Activated T-helper 1 cell treated with Interleukin-2 at 50 U/mL for 16 hours (primary cell): ENCODE measurements at places on chromosomes 13 and 19.

- DNase-seq = peak; percentile 79
Observed at GRCh38 chr19:1248786-1249297, 459 bp downstream of the MIDN start.

DNA sequence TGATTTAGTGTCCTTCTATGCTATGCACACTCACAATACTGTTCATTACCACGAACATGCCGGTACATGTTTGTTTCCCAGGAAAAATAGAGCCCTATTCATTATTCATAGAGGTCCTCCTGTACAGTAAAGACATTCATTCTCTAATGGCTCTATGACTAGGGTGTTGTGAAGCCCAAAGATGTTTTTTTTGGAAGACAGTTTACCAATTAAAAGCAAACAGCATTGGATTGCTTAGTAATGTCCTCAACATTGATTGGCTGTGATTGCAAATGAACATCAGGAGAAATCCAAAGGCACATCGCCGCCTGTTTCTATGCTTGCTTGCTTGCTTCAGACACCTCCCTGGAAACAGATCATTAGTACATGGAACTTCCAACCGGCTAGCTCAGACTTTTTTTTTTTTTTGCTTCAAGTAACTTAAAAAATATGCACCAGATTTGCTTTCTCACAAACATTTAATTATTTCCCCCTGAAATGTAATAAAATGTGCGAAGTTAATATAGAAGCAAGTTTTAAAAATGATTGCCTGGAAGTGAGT lies 8.8 kb upstream of the GPC6 start:
- no peak for DNase-seq

- DNase-seq = no peak
Observed at GRCh38 chr13:44440046-44440608, 66.5 kb downstream of the SERP2 start.

GRCh38 chr13:24858953-24859352 lies 95.0 kb downstream of the RNF17 start:
- DNase-seq = no peak

DNA sequence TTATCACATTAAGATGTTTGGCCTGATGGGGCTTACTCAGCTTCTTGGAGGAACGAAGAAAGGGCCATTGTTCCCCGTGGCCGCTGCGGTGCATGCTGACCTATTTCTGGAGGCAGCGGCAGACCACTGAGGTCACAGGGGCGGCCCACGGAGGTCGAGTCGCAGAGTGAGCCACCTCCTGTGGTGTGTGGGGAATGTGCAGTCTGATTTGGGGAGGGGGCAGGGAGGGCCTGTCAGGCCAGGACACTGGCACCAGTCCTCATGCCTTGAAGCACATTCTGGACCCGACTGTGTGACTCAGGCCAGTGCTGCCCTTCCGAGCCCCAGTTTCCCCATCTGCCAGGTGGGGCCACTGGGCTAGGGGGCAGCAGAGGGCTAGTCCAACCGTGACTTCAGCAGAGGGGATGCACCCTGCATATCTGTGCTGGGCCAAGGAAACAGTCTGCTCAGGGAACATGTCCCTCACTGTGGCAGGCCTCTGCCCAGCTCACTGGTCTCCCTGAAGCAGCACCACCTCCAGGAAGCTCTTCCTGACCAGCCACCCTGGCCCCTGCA lies 6.3 kb downstream of the SLC7A10 start:
- DNase-seq = no peak

GRCh38 chr19:33389421-33390100 lies 16.1 kb downstream of the CEBPG start:
- DNase-seq = no peak

- no peak for DNase-seq
Observed at GRCh38 chr13:88434953-88435352, 763.8 kb downstream of the SLITRK5 start.

DNA sequence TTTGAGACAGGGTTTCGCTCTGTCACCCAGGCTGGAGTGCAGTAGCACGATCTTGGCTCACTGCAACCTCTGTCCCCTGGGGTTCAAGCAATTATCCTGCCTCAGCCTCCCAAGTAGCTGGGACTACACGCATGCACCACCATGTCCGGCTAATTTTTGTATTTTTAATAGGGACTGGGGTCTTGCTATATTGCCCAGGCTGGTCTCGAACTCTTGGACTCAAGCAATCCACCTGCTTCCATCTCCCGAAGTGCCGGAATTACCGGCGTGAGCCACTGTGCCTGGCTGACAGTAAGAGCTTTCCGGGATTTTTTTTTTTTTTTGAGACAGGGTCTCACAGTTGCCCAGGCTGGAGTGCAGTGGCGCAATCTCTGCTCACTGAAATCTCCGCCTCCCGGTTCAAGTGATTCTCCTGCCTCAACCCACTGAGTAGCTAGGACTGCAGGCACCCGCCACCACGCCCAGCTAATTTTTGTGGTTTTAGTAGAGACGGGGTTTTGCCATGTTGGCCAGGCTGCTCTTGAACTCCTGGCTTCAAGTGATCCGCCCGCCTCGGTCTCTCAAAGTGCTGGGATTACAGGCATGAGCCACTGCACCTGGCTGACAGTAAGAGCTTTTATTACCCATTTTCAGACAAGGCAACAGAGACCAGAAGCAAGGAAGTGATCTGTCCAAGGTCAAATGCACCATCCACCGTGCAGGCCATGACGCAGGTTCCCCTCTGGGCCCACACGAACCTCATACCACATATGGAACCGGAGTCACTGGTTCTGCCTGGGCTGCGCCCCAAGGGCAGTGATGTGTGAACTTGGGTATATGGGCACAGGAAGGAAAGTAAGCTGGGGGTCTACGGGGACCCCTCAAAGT lies 21.0 kb downstream of the RFX1 start:
- no peak for DNase-seq

- no peak for DNase-seq
Observed at GRCh38 chr19:49968279-49968922, 7.4 kb upstream of the SIGLEC11 start.

GRCh38 chr13:106291006-106291405 lies 244.5 kb downstream of the EFNB2 start:
- no peak for DNase-seq

GRCh38 chr13:80559944-80560343 lies 219.0 kb upstream of the SPRY2 start:
- DNase-seq = no peak

DNA sequence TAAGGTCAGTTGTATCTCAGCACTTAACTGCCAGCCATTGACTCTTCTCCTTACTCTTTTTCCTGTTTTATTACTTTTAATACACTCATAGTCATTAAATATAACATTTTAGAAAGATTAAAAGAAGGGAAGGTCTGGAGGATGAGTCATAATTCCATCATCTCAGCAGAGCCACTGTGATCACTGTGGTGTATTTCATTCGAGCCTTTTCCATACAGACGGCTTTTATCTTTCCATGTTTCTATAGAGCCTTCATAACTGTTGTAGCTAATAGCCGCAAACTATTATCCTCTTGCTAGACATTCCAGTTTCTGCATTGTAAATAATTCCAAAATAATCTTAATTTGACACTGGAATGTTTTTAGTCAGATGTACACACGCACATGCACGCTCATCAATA lies 4.7 kb upstream of the FLT1 start:
- DNase-seq = no peak

GRCh38 chr19:53047379-53047778 lies 2.8 kb downstream of the ERVV-2 start:
- DNase-seq = no peak

GRCh38 chr19:33235269-33235995 lies 9.8 kb upstream of the SLC7A10 start:
- peak; percentile 51 for DNase-seq

GRCh38 chr13:32414580-32414979 lies 13.3 kb downstream of the N4BP2L1 start:
- DNase-seq = no peak

DNA sequence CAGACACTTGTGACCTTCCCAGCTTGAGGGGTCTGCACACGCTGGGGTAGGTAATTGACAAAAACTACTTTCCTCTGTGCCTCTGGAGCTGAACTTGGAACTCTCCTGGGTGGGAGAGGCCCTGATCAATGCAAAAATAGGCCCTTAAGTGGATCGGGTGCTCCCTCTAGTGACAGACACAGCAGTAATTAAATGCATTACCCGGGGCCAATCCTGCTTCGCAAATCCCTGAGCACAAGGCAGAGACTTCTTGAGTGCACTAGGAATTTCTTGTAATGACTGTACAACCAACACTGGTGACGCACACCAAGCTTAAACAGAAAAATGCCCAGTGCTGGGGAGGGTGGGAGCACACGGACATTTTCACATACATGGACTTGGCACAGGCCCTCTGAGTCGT lies 10.6 kb upstream of the UBE2S start:
- DNase-seq = no peak

GRCh38 chr13:89755729-89756492 lies 1591.6 kb upstream of the MIR17HG start:
- no peak for DNase-seq

- no peak for DNase-seq
Observed at GRCh38 chr13:59721926-59722910, 441.5 kb downstream of the DIAPH3 start.

- DNase-seq = no peak
Observed at GRCh38 chr13:20446900-20447299, 78.8 kb downstream of the CRYL1 start.

DNA sequence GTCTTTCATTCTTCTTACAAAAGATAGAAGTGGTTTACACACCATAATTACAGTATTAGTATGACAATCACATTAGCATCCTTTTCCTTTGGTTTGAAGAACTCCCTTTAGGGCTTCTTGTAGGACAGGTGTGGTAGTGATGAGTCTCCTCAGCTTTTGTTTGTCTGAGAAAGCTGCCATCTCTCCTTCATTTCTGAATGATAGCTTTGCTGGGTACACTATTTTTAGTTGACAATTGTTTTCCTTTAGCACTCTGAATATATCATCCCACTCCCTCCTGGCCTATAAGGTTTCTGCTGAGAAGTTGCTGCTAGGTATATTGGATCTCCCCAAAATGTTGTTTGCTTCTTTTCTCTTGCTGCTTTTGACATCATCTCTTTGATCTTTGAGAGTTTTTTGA lies 39.3 kb downstream of the RASA3 start:
- no peak for DNase-seq

GRCh38 chr19:18502638-18503294 lies 19.1 kb downstream of the ELL start:
- no peak for DNase-seq

DNA sequence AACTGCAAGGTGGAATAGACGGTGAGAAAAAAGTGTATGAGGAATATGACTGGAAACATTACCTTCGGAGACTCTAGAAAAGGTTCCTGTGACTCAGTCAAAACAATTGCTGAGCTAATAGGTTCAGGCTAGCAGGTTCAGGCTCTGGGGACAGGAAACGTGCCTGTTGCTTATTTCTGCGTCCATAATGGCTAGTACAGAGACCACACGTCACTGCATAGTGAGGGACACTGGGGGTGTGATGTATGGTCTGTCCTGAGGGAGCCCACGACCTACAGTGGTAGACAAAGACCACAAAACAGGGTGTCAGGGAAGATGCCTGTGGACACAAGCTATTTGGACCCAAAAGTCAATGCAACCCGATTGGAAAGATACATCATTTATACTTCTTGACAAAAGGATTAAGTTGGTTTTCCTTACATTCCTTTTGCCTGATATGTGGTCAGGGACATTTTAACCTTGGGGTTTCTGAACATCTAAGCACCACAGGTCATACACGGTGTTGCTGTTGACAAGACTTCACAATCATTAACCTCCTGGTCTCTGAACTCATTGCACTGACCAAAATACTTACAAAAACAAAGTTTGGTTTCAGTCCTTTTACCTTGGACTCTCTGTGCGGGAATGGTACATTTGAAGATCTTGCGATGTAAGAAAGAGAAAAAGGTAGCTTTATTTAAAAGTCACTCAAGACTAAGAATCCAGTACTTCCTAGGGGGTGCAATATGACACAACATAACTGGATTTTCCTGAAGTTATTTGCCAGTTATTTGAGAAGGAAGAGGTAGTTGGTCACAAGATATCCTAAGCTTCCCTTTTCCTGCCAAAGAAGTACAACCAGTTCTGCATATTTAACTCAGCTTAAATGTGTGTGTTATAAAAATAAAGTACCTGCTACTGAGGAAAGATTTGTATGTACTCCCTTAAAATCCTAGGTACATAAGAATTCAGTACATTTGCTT lies 20.0 kb downstream of the CRYL1 start:
- DNase-seq = no peak

GRCh38 chr19:38911388-38912001 lies 491 bp downstream of the CCER2 start:
- DNase-seq = no peak

- no peak for DNase-seq
Observed at GRCh38 chr19:40298026-40298425, 12.9 kb upstream of the AKT2 start.

- no peak for DNase-seq
Observed at GRCh38 chr19:43595605-43595998, 332 bp downstream of the IRGQ start.

GRCh38 chr13:35881360-35881759 lies 249.8 kb downstream of the DCLK1 start:
- DNase-seq = no peak

GRCh38 chr13:30832845-30833332 lies 73.2 kb upstream of the MEDAG start:
- no peak for DNase-seq
